Effector memory CD8-positive, alpha-beta T cell (primary cell): ENCODE measurements at places on chromosomes 6 and 20.
A peak's percentile ranks its signal among the peaks of the same experiment; 100 is the strongest.

DNA sequence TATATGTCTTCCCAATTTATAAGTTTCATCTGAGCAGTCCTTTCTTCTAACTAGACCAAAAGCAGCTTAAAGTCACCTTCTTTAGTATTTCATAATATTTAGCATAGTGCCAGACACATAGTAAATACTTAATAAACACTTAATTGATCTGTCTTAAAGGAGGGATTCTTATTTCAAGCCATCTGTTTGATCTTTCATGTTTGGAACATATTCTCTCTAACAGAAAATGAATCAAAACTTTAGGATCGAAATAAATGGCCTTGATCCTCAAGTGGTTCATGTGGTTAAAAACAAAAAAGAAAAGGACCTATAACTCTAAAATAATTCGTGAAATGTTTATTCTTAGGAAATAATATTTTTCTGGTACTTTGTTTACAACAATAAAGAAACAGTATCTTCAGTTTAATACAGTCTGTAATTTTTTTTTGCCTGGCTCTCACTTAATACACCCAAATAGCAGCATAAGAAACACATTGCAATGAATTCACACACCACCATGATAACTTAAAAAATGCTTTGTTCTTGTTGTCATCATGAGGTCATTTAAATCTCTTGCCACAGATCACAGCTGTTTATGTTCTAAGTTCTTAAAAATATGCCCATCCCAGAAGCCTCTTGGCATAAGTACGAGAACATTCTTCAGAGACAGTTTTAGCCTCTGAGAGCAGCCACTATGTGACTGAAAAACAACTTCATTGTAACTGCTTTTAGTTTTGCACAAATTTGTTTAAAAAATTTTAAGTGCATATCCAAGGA is 48.1 kb downstream of the ESF1 start:
- no peak for DNase-seq

DNA sequence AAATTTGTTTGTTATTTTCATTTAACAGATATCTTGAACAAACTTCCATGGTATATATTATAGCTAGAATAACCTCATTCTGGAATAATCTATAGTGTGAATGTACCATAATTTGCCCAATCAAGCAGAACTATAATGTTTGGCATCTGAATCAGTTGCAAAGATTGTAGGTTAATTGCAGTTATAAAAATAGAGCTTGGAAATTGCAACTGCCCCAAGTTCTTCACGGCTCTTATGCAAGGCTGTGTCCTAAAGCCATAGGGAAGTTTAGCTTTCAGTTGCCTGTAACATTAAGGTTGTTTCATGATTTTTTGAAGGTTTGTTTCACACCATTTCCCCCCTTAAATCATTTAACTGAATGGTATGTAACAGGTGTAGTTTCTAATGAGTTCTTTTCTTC is 19.4 kb downstream of the NQO2 start:
- no peak for DNase-seq

- no peak for DNase-seq
Observed at GRCh38 chr20:3092611-3093379, 8.3 kb upstream of the AVP start.

- no peak for DNase-seq
Observed at GRCh38 chr20:61812845-61813485, 252.7 kb downstream of the TAF4 start.

DNA sequence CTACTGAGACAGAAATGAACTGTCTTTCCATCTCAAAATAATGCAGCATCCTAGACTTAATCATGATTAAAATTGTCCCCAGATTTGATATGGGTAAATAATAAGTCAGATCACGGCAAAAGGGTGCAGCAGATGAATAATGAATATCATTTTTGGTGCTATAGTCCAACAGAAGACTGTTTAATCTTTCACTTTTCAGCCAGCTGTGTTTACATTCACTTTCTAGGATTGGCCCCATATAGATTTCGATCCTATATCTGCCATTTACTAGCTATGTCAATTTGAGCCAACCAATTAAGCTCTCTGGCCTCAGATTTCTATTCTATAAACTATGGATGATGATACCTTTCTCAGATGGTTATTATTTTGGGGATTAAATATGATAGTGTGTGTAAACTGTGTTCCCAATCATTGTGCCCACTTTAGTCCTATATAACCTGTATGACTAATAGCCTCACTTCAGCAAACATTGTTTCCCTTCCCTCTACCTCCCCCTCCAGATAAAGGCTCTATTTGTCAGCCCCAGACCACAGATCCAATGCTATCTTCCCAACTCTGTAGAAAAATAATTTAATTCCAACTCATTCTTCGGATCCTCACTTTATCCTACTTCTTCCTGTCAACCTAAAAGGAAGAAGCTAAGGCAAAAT is 53.6 kb upstream of the NT5E start:
- DNase-seq: no peak

GRCh38 chr6:4518506-4518905 is 257.7 kb upstream of the CDYL start:
- no peak for DNase-seq

DNA sequence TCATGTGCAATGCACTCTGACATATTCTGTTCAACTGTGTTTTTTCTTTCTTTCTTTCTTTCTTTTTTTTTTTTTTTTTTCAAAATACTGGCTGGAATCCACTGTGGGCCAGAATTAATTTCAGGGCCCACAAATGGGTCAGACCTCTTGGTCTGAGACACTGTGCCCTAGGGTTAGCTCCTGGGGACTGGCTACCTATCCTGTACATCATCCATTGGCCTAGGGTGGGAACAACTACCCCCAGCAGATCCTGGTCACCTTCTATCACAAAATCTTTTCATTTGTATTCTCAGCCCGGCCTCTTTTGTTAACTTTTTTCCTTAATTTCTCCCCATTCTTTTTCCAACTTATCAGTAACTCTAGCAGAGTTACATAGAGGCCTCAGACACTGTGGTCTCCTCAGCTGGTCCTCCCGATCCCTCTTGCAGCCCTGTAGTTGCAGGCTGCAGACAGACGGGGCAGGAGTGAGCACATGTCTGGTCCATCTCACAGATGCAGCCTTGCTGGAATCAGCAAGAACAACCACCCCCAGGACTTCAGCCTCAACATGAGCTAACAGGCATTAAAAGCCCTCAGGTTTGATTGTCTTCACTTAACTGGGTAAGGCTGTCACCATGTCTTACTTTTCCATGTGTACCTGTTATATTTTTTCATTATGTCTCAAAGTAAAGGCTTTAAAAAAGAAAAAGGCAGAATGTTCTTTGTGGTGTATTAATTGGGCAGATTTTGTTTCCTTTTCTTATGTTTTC is 41.3 kb downstream of the TXLNB start:
- DNase-seq: peak; percentile 65

- no peak for DNase-seq
Observed at GRCh38 chr6:144583614-144583954, 298.4 kb downstream of the UTRN start.

DNA sequence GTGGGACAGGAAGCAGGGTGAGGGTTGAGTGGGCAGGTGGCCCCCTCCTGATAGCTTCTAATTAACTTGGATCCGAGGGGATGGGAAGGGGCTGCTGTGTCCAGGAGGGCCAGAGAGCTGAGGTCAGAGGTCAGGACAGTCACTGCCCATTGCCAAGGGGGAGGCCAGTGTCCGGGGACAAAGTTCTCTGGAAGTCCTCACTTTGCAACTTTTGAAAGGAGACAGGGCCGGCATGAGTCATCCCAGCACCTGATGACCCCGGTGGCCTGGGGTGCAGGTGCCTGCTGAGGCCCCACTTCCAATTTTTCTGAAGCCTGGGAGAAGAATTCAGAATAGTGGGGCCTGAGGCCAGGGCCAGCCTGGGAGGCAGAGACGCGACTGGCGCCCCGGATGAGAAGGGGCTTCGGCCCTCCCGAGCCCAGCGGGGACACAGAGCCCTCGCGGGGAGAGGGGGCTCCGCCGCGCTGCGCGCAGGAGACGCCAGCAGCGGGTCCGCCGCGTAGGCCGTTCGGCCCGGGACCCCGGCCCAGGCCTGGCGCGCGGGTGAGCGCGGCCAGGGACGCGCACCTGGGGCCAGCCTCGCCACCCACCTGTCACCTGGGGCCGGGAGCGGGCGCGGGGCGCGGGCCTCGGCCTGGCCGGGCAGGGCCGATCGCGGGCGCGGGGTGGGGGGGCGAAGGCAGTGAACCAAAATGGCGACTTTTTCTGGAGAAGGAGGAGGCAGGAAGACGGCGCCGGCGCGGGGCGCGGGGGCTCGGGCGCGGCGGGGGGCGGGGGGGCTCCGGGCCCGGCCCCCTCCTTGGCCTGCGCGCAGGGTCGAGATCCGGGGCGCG is 586 bp downstream of the ZNF512B start:
- DNase-seq: no peak

DNA sequence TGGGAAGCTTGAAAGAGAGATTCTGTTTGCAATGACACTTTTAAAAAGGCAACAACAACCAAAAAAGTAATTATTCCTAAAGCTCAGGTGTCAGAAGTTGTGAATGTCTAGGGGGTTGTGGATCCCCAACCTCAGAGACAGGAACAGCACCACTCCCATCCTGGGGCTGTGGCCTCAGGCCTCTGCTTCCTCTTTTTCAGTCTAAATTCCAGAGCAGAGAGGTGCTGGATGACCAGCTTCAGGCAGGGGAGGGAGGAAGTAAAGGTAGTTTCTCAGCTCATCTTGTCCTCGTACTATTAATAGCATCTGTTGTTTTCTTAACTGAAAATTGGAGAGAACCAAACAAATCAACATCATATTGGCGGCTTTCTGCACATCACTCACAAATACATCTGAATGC is 8.3 kb downstream of the NT5E start:
- no peak for DNase-seq

GRCh38 chr6:119566546-119567260 is 217.1 kb upstream of the MAN1A1 start:
- DNase-seq: no peak

DNA sequence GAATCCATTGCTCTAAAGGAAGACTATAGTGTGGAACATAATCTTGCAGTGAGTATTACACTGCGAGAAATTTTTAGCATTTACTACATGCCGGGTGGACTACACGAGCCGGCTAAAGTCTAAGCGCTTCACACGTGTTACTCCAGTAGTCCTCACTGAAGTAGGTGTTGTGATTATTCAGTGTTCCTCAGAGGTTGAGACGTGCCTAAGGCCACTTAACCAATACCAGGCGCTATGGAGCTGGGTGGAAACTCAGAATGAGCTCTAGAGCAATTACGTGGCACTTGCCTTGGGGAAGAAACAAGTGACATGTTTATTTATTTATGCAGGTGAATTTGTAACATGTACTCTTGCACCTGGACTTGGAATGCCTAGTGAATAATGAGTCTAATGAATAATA is 46.4 kb downstream of the SASH1 start:
- no peak for DNase-seq

DNA sequence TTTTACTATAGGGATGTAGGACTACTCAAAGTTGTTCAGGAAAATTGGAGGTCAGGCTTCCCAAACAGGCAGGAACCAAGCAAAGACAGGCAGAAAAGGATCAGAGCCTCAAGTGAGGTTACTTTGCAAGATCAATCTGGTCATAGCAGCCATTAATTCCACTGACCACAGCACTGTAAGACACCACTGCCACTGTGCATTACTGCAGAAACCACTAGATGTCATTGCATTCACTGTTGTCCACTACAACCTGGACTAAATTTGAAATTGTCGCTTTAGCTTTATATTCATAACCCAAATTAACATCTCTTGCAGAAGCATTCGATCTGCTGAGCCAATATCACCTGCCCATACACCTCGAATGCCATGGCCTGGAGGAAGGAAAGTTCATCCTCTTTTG is 126.9 kb upstream of the UFL1 start:
- no peak for DNase-seq

DNA sequence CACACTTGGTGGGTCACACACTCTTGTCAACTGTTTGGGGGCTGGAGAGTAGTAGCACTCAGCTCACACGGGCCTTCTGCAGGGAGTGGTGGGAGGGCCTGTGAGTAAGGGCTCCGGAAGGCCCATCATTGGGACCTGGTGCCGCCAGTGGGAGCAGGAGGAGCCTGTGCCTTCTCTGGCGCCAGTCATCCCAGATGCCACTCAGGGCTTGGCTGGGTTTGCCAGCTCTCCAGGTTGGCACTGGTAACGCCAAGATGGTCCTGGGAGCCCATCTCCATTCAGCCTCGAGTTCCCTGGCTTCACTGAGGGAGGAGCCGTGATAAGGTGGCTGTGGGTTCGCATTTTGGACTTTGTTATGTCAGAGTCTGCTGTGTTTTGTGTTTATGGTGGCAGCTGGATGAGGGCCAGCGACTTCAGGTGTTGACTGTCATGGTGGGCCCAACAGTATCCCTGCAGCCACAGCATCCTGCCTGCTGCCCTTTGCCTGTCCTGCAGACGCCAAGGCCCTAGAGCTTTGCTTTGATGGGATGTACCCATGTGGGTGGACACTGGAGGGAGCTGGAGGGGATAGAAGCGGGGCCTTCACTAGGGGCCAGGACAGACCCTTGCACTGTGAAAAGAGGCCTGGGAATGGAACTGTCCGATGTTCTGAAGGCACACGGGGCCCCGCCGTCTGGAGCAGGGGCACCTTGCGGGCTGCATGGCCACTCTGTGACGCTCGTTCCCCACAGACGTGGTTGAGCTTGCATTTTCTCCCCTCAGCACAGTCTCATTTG is 13.3 kb upstream of the DNAJC5 start:
- DNase-seq: no peak

- no peak for DNase-seq
Observed at GRCh38 chr20:19688031-19688806, 69.8 kb upstream of the RIN2 start.

DNA sequence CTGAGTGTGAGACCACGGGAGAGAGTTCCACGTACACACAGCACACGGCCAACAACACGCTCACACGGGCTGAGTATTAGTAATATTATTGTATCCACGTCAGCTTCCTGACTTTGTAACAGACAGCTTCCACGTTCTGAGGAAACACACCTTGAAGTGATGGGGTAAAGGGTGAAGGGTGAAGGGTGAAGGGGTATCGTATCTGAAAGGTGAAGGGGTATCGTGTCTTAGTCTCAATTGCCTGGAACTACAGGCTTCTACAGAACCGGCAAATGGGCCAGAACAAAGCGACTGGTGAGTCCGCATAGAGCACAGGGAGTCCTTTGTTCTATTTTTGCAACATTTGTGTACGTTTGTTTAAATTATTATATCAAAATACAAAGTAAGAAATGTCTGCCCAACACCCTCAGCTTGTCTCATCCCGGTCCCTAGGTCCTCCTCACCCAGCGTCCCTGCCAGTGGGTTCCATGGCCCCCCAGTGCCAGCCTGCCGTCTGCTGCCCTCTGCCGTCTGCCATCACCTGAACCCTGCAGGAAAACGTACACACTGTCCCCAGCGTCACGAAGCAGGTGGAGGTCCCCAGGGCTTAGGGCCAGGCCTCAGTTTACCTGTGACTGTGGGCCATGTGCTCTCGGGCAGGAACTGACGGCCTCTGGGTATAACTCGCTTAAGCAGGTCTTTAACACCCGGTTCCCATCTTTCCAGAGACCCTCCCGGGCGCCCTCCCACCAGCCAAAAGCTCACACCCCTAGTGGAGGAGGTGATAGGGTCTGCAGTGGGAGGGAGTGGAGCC is 4.4 kb upstream of the HELZ2 start:
- DNase-seq: no peak

- no peak for DNase-seq
Observed at GRCh38 chr6:41071501-41071922, 644 bp downstream of the OARD1 start.
